ENCODE measurements at places on chromosomes 3 and 15.

GRCh38 chr3:164467007-164467406 lies 611.3 kb downstream of the SI start:
- no peak for DNase-seq

- DNase-seq = no peak
Measured at GRCh38 chr15:94298364-94298763, 67.0 kb downstream of the MCTP2 start.

DNA sequence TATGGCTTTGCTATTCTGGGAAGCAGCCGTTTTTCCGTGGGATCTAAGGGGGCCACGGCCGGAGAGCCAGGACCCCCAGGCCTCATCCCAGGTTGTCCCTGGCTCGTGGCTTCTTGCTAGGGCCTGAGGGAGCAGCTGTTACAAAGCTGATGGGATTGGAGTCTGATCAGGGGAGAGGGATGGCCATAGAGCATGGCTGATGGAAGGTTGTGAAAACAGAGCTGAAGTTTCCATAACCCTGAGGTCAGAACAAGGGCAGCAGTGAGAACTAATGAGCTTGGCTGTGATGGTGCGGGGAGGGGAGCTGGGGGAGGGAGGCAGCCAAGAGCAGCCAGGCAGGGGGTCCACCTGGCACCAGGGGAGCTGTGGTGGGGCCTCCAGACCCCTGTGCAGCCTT lies 63.0 kb downstream of the LINGO1 start:
- DNase-seq = no peak

- no peak for DNase-seq
Measured at GRCh38 chr3:95333826-95334225, 1271.0 kb downstream of the NSUN3 start.

- no peak for DNase-seq
Measured at GRCh38 chr15:93124126-93124525, 35.1 kb upstream of the RGMA start.

- no peak for DNase-seq
Measured at GRCh38 chr3:21672303-21672702, 78.7 kb downstream of the ZNF385D start.

DNA sequence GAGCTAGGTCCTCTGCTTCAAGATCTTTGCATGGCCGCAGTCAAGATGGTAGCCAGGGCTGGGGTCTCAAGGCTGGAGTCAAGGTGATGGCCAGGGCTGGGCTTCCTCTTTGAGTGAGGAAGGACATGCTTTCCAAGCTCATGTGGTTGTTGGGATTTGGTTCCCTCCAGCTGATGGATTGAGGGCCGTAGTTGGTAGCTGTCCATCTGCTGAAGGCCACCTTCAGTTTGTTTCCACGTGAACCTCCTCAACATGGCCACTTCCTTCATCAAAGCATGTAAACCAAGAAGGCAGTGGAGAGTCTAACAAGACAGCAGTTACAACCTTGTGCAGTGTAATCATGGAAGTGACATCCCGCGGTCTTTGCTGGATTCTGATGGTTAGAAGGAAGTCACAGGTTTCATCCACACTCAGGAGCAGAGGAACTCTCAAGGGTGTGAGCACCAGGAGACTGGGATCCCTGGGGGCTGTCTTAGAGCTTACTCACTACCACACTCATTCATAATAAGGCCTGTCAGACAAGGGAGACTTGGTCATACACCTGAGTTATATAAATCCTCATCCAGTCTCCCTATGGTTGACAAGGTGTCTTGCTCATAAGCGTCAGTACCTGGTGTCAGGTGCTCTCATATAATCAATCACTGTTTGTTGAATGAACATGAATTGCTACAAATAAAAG lies 42.1 kb downstream of the ABHD5 start:
- no peak for DNase-seq

DNA sequence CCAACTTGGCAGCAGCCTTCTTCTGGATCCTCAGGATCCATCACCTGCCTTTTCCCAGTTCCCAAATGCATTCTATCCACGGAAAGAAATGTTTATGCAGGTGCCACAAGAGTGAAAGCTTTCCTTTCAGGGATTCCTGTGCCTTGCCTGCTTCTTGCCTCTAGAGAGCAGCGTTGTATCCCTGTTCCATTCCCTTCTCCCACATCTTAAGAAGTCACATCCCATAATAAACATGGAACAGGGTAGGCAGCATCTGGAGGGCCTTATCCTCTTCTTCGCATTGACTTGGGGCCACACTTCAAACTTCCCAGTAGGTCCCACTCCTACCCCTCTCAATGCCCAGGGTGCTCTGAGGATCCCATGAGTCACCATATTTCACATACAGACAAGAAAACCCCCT lies 72.7 kb upstream of the DCLK3 start:
- DNase-seq = no peak

GRCh38 chr3:23262766-23263165 lies 59.6 kb downstream of the UBE2E2 start:
- DNase-seq = no peak

- no peak for DNase-seq
Measured at GRCh38 chr3:192339214-192339613, 388.1 kb downstream of the FGF12 start.

GRCh38 chr3:170418422-170419398 lies at the start of gene CLDN11:
TSS of gene CLDN11 (plus strand) at chr3:170418868. CDS start at chr3:170419067, 199 bp downstream.
- peak; percentile 38 for DNase-seq

DNA sequence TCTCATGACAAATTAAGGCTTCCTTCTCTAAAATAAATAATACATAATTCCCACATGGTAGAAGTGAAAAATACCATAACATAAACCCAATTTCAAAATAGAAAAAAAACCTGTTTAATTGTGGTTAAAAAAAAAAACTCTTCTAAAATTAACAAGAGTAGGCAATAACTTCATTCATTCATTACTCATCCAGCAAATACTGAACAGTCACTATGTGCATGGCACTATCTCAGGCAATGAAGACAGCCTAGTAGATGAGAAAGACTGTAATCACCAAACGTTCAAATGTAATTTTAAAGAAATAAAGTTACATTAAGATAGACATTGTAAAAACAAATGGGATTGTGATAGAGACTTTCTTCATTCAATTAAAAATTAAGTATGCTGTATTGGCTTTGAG lies 43.4 kb downstream of the TFDP2 start:
- no peak for DNase-seq

DNA sequence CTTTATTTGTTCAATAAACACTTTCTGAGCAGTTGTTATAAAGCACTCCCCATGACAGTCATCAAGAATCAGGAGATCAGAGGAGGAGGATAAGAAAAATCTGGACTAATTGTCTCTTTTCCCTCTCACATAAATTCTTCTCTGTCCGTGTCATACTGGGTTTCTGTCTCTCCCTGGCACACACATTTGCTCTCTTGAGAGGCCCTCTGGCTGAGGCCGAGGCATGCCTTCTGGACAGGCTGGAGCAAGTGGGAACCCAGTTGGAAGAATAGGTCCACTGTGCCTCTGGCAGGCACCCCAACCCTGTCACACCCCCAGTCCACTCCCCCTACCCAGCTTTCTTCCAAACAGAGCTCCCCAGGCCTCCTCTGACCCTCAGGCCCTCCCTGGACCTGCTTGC lies 315.8 kb downstream of the UACA start:
- DNase-seq = no peak

DNA sequence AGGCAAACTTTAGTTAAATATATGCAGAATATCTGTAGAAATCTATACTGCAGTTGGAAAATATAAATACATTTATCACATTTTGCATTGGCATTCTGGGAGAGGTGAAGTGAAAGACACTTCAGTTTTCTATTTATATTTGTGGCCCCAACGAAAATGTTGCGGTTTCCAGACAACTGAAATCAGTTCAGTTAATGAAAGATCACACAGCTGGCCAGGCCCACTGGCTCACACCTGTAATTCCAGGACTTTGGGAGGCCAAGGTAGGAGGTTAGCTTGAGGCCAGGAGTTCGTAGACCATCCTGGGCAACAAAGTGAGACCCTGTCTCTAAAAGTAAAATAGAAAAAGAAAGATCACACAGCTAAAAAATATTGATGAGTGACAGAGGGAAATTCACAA lies 11.9 kb upstream of the CLASP2 start:
- no peak for DNase-seq

DNA sequence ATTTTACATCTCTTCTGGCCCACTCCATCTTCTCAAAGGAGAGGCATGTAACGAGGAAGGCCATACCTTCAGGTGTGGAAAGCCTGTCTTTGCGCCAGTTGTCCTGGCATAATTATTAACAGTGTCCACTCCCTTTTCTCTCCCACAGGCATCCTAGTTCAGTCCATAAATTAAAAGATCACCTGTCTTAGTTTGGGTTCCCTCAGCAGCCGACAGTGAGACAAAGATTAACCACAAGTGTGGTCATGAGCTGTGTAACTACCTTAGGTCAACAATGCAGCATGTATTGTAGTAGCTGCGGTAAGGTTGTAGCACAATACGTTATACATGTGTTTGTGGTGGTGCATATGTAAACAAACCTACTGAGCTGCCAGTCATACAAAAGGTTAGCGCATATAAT lies 103.3 kb upstream of the GALNT15 start:
- no peak for DNase-seq

DNA sequence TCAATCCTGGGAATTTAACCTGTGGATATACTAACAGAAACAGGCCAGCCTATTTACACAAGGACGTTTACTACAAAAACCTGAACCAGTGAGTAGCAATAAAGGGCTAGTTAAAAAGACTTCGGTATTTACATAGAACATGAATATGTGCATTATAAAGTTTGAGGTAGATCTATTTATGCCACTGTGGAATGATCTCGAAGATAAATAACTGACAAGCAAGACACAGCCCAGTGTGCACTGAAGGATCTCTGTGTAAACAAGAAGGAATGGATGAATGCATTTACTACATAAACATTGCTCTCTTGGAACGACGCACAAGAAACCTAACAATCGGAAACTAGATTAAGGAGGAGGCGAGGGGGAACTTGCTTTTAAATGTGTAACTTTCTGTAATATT lies 132.0 kb upstream of the NSMCE3 start:
- no peak for DNase-seq

- no peak for DNase-seq
Measured at GRCh38 chr15:67105065-67105951, 39.9 kb downstream of the SMAD3 start.

- DNase-seq = no peak
Measured at GRCh38 chr3:184635774-184636173, 74.2 kb downstream of the EPHB3 start.

GRCh38 chr3:58535531-58536500 lies 1.2 kb downstream of the ACOX2 start:
- DNase-seq = no peak

DNA sequence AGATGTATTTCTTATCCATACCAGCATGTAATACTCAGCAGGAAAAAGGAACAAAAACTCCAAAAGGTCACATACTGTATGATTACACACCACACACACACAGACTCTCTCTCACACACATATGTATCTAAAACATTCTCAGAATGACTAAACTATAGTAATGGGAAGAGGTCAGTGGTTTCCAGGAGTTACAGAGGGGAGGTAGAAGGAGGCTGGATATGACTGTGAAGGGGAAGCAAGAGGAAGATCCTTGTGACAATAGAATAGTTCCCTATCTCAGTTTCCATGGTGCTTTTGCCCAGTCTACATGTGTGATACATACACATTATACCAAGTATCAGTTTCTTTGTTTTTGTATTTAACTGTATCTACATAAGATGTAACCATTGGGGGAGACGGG lies 190.1 kb downstream of the IL5RA start:
- no peak for DNase-seq

GRCh38 chr15:57460208-57460816 lies 84.0 kb downstream of the CGNL1 start:
- no peak for DNase-seq

DNA sequence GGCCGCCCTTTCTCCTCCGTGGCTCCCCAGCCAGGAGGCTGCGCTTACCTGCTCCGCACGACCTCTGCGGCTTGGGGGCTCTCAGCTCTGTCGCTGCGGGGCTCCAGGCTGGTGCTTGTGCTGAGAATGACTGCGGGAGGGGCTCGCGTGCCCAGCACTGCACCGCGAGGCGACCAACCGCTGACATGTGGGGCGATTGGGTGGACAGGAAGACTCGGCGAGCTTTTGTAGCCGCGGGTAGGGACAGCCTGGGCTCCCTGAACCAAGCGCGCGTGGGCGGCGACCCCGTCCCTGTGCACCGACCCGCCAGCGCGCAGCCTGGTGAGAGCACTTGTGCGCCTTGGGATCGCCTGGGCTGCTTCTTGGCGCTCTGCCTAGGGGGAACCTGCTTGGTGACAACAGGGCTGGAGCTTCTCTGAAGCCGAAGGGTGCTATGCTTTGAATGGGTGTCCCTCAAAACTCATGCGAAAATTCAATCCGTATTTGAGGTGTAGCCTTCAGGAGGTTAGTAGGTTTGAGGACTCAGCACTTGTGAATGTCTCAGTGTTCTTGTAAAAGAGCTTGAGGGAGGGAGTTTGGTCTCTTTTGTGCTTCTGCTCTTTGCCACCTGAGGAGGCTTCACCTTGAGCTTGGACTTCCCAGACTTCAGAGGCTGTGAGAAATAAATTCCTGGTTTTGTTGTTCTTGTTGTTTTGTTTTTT lies 50.4 kb downstream of the IL12A start:
- no peak for DNase-seq

DNA sequence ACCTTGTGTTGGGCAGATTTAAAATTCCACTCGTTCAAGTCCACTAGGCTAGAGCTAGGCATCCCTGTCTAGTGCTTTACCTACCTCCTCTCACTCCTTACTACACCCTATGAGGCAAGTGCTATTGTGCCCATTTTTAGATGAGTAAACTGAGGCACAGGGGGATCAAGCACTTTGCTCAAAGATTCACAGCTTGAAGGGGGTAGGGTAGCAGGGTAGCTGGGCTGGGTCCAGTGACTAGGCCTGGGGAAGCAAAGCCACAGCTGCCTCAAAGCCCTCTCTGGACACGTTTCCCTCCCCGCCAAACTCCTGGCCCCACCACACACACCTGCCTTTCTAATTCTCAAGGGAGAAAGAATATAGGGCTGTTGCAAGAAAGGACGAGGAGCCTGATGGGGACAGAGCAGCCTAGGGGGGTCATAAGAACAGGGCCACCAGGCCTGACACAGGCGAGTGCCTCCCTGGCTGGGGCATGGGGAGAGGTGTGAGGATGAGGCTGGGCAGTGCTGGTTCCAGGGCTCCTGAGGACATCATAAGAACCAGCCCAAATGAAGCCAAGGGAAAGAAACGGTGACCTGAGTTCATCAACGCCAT lies 34.8 kb upstream of the SFMBT1 start:
- DNase-seq = no peak

DNA sequence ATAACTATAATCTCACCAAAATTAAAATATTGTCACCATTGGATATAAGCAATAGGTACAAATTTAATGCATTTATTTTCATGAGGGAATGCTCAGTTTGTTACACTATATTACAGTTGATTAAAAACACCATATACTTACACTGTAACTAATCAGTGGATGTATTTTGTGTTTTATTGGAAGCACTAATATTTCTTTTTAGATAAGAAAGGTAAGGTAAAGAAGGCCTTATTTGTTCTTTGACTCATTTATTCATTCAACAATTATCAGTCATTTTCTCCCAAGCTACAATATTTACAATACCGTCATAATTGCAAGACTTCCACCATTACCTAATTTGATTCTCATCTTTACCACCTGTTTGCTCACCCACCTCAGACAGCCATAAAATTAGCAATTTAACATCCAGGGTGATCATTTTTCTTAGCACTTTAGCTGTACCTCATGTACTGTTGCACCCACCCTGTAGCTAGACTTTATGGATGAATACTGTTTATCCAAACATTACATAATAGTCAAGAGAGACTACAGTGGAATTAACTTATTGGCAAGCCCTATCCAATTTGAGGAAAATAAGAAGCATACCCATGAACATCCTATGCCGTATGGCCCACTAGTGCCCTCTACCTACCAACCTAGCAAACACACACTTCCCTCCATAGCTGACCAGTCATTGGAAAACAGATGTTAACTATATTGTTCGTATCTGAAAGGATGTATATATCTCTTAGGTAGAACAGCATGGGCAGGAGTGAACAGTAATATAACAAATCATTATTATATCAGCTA lies 229.6 kb downstream of the BBX start:
- DNase-seq = peak; percentile 66
